Naive thymus-derived CD8-positive, alpha-beta T cell (primary cell): ENCODE measurements at places on chromosomes 6 and 20. TPM values are rescaled to one million over a fixed set of nuclear protein-coding genes. Genes with fewer than 3 reads are reported as not detected.

DNA sequence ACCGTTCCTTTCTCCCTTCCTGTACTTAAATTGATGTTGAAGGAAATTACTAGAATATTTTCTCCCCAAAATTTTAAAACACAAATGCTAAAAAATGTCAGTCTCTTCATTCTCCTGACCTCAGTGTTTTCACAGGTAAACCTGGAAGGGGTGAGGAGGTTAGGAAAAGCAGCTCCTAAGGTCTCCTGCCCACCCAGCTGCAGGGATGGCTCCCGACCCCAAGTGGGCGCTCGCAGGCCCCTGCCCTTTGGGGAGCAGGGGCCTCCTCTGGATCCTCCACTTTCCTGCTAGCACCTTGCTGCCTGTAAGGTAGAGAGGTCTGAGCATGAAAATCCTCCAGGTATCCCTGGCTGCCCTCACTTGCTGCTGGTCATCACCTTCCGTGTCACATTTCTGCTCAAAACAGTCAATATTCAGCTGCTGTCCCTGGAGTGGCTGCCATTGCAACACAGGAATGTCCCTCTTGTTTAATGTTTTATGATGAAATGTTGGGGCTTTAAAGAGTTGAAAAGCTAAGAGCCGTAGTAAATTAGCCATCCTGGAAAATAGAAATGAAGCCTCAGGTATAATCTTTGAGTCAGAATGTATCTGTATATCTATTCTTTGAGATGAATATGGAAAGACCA is 10.9 kb upstream of the HSP90AB1 start:
- peak overlapping the region; percentile 86 for H3K27ac ChIP-seq
- peaks cover 4% of the 10 kb centered on the region for H3K4me1 ChIP-seq
- H3K27me3 ChIP-seq = no peaks in the 10 kb centered on the region
- no peak for DNase-seq
- no peaks in the 10 kb centered on the region for H3K36me3 ChIP-seq

DNA sequence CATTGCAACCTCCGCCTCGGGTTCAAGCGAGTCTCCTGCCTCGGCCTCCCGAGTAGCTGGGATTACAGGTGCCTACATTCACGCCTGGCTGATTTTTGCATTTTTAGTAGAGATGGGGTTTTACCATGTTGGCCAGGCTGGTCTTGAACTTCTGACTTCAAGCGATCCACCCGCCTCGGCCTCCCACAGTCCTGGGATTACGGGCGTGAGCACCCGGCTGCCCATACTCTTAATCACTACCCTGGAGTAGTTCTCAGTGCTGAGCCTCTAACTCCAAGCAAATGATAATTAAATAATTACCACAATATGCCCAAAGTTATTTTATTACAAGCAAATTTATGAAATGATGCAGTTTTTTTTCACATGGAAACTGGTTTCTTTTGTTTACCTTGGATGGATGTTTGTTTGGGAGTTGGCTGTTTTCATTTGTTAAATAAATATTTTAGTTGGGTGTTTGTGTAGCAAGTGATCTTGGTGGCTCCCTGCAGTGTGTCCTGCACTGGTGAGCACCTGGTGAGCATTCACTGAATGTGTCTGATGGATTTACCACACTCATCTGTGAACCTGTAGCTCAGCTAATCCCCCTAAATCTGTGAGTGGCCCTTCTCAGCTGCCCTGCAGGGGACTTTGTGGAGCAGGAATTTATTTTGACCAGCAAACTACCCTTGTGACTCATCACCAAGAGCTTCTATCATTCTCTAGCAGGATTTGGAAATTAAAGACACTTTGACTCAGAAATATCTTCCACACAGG is 36.9 kb downstream of the UTRN start:
- H3K4me3 ChIP-seq = no peak overlapping the region
- peaks cover 2% of the 10 kb centered on the region for H3K4me1 ChIP-seq
- no peaks in the 10 kb centered on the region for H3K27me3 ChIP-seq

DNA sequence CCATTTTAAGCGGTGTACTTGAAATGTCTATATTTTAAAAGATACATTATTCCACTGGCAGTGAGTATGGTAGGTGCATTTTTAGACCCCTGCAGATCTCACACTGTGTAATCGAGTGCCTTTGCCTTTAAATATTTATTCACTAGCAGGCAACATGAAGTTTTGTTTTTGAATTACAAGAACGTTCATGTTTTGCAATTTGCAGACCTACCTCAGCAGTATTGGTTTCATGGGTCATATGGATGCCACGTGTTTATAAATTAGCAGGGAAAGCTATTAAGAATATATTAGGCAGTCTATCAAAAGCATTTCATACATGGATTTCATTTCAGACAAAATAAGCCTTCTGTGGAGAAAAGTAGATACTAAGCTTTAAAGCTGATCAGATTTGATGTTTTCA is 7.2 kb downstream of the MAP3K4 start:
- no peak overlapping the region for H3K4me3 ChIP-seq
- peaks cover 24% of the 10 kb centered on the region for H3K4me1 ChIP-seq
- no peak for DNase-seq
- H3K27ac ChIP-seq = no peak overlapping the region
- H3K36me3 ChIP-seq = peaks cover 16% of the 10 kb centered on the region

GRCh38 chr6:116426551-116426950 is 34.6 kb upstream of the CALHM6 start:
- H3K4me1 ChIP-seq = no peaks in the 10 kb centered on the region
- DNase-seq = no peak
- no peaks in the 10 kb centered on the region for H3K27me3 ChIP-seq
- H3K4me3 ChIP-seq = no peak overlapping the region

- H3K27me3 ChIP-seq = no peaks in the 10 kb centered on the region
- peaks cover 2% of the 10 kb centered on the region for H3K4me1 ChIP-seq
- DNase-seq = no peak
Observed at GRCh38 chr6:143279385-143279784, 171.1 kb downstream of the ADAT2 start.

DNA sequence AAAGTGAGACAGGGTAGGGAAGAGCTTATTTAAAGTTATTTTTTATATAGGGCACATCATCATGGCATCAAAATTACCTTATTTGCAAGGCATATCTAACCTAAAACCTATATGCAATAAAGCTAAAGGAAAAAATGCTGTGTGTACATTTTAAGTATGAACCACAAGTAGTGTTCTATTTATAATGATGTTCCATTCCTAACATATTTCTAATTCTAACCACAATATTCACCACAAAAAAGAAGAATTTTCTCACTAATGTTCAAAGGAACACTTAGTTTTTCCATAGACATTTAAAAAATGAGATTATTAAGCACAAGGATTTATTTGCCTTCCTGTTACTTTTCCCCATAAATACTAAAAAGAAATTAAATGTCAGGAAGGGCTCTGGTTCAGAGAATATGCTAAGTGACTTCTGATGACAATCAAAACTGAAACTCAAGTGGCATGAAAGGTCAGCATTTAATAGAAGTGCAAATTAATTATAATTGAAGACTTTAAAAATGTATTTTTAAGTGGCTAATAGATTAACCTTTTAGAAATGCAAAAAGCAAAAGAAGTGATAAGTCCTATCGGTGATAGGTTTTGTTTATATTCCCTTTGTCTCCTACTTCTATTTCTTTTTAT is 25.1 kb downstream of the GPR63 start:
- H3K4me3 ChIP-seq = no peak overlapping the region
- H3K4me1 ChIP-seq = peaks cover 6% of the 10 kb centered on the region
- DNase-seq = no peak
- H3K27me3 ChIP-seq = no peaks in the 10 kb centered on the region
- no peaks in the 10 kb centered on the region for H3K36me3 ChIP-seq

DNA sequence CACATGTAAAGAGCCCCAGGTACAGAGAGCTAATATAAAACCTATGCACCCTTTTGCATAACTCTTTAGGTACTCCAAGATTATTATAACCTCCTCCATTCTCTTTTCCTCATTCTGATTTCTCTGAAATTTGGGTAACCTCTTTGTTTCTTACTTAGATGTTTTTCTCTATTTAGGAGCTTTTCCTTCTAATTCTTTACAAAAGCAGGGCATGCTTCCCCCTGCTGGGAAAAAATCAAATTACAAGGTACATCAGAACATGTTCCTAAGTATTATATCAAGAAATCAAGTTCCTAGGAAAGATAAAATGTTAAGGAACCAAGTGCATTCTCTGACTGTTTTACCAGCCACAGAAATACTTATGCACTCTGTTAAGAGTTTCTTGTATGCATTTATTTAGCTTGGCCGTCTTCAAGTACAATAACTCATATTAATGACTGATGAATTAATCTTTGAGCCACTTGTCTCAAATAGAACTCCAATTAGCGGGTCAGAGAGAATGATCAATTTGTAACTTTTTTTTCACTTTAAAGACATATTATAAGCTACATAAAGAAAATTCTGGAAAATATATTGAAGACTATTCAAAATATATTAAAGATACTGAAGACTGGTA is 2.1 kb downstream of the KHDRBS2 start:
- H3K36me3 ChIP-seq = no peaks in the 10 kb centered on the region
- H3K4me3 ChIP-seq = no peak overlapping the region
- H3K27ac ChIP-seq = no peak overlapping the region
- DNase-seq = no peak
- no peaks in the 10 kb centered on the region for H3K4me1 ChIP-seq
- H3K27me3 ChIP-seq = peaks cover 17% of the 10 kb centered on the region

Gene ZC2HC1B
- total RNA-seq = not detected
